ENCODE measurements at places on chromosomes 7 and 10.

DNA sequence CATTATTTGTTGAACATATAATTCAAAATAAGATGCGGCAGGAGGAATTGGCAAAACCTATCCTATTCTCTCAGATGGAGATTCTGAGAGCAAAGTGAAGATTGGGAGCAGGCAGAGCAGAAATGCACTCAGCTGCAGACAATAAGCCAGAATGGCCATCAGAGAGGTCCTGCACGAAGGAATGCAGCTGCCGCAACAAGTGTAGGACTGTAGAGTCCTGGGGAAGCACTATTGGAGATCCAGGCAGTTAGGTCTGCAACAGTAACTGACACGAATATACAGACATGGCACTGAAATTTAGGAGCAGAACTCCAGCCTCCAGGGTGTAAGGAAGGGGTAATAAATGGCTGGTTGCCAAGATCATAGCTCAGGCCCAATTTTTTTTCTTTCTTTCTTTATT, 10.4 kb upstream of the COL1A2 start:
- DNase-seq: no peak

- DNase-seq: no peak
Observed at GRCh38 chr7:150845421-150845861, 6.9 kb upstream of the AOC1 start.

DNA sequence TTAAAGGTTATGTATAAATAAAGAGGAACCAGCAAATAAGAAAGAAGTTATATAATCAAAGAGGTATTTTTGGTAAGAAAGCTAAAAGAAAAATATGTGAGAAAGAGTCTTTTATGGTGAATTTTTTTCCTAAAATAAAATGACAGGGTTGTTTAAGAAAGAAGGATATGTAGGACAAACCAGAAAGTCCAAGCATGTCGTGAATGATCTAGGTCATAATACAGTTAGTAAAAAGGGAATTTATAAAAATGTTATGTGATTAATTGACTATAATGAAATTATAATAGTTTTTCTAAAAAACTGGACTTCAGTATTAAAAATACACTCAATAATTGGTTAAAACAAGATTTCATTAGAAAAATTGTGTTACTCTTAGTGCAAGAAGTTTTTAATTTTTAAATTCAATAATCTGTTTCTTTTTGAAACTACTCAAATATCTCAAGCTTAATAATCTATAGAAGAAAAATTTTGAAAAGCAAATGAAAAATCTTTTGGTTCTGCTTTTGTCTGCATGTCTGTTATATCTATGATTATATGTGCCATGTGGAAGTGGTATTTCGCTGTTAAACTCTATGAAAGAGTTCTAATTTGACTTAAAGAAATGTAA, 23.3 kb downstream of the AVL9 start:
- no peak for DNase-seq

GRCh38 chr7:121517591-121517990, 121.5 kb upstream of the FAM3C start:
- DNase-seq: no peak

- no peak for DNase-seq
Observed at GRCh38 chr7:24924375-24924774, 55.6 kb downstream of the OSBPL3 start.

DNA sequence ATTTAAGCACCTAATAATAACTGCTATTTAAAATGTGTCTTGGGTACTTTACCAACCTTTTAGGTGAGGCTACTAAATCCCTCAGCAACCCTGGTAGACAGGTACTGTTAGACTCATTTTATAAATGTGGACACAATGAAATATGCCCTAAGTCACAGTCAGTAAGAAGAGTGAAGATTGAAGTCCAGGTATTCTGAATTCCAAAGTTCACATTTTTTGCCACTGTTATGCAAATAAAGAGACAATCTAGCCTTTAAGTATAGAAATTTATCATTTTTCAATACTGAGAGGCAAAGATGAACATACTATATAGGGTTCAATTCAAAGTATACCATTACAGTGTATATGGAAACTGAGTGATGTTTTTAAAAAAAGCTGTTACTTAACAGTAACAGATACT, 102.7 kb downstream of the LMBR1 start:
- DNase-seq: no peak

DNA sequence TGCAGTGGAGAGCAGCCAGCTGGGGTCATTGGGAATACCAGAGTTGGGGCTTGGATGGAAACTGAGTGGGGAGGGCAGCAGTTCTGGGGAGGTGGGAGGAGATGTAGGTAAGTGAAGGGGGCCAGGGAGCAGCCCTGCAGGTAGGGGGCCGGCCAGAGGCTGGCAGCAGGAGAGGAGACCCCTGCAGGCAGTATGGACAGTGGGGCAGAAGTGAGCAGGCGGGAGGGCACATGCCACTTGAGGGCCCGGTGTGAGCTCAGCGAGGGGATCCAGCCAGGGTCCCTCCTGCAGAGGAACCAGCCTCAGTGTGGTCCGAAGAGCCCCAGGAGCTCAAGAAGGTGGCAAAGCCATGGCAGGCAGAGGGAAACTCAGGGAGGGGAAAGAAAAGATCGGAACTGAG, 75.4 kb downstream of the WDR11 start:
- DNase-seq: no peak

DNA sequence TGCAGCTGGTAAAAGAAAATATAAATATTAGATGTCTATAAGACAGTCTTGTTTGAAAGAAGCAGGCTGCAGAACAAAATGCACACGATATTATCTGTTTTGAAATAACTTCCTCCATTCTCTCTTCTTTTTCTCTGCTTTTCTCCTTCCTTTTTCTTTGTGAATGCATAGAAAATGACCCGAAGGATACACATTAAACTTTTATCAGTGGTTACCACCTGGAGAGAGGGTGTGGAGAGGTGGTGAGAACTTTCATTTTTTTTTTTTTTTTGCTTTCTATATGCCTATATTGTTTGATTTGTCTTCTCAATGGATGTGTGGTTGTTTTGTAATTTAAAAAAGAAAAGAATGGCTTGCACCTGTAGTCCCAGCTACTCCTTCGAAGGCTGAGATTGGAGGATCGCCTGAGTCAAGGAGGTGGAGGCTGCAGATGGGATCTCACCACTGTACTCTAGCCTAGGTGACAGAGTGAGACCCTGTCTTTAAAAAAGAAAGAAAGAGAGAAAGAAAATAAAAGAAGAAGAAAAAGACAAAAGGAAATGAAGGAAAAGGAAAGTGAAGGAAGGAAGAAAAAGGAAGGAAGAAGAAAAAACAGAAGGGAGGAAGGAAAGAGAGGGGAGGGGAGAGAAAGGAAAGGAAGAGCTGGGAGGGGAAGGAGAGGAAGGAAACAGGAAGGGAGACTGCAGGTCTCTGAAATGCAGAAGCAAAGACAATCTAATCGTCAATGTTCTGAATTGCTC, 64.4 kb downstream of the SAMD9 start:
- no peak for DNase-seq

GRCh38 chr7:107693396-107693795, 32.8 kb downstream of the SLC26A4 start:
- no peak for DNase-seq

DNA sequence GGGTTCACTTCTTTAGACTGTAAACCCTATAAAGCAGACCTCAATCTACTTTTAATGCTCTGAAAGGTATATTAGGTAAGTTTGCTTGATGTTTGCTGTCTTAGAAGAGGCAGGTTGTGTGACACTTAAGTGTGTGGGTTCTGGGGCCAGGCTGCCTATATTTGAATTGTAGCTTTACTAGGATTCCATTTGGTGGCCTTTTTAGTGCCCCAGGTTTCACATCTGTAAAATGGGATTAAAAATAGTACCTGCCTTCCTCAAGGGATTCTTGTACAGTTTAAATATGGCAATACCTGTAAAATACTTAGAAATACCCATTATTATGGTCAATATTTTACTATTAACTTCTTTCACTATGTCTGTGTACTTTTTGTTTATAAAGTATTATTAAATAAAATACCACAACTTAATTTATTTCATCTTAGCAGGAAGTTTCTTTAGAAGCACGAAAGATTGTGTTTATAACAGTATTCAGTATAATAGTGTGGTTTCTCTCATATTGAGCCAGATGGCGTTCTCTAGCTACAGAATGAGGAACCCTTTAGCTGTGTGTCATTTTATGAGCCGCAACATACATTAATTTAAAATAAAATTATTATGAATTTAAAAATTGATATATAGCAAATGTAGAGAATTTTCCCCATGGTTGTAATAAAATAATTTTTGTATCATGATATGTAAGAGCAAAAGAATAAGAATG, 94.2 kb downstream of the CDK14 start:
- DNase-seq: no peak

DNA sequence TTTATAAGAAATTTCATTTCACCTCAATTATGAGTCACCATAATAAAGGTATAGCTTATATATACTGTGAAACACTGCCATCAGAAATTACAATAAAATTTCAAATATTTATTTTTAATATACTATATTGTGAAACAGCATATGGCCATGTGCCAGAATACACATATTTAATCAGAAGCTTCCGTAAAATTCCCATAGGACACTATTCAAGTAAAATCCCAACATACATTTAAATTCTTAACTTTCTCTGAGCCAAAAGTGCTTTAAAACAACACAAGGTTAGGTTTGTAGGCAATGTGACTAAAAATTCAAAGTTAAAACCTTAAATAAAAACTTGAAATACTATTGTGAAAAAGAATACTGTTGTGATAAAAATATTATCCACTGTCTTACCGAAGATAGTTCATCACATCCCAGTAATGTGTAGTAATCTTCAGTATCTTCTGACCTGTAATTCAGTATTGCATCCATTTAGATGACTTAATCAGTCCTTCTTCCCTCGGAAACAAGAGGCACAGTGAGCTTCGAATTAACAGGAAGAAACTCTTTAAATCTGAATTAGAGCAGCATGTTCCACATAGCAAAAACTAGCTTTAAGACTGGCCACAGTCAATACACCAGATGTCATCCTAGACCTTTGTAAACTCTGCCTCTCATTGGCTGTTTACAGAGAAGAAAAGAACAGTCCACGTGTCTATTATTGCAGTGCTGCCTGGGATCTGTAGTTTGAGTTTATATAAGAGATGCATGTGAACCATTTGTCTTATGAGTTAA, at the start of gene DNAJC12:
DNAJC12 (minus strand) TSS at position 648 of the 774 bp plus-strand sequence; CDS start at position 471, 177 bp downstream.
- no peak for DNase-seq

DNA sequence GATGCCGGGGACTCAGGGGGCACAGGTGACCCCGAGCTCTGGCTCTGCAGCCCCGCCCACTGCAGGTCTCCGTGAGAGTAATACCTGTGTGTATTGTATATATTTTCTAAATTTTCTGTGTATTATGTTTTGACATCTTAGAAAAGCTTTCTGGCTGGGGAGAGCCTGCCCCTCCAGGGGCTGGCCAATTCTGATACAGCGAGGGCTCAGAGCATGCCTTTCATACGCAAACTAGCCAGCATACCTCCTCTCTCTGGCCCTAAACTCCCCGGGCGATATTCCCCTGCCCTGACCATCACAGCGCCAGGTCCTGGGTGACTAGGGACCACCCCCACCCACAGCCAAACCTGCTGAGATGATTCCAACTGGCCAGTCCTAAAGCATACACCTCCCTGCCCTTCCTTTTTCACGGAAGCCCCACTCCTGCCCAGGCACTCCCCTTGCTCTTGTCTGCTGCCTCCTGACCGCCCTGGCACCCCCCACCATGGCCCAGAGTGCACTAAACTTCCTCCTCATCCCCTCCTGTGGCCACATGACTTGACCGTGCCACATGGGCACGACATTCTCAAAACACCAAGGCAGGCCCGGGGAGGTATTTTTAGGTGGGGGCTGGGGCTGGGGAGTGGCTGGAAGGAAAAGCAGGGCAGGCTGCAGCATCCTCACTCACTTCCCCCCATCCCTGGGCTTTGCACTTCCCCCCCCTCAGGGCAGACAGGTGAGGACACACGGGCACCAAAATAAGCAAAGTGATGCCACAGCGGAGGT, 61.5 kb downstream of the INSIG1 start:
- no peak for DNase-seq

DNA sequence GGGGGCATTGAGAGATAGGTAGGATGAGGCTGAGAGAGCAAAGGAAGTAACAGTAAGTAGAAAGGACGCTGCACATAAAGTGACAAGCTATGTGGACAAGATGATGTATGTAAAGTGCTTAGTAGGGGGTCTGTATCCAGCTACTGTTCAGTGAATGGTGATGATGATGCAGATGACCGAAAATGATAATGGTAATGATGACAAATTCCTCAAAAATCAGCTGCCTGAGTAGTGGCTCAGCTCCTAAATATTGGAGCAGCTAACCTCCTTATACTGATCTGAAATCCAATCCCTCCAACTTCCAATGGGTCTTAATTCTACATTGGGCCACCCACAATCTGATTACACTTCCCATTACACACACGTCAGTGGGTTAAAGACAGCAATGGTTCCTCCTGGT, 27.1 kb upstream of the KCNMA1 start:
- DNase-seq: no peak

DNA sequence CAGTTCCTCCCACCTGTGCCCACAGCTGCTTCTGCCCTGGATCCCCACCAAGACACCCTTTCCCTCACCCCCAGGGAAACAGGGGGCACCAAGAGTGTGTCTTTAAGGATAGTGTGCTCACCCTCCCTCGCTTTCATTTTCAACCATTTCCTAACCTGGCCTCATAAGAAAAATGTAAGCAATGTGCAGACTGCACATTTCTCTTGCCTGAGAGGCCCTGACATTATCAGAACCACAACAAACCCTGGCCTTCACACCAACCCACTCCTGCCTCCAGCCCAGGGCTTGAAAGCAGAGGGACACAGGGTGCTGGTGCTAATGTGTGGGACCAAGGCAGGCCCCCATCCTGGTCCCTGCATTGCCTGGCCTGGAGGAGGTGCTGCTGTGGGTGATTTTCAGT, 11.0 kb upstream of the IMPDH1 start:
- DNase-seq: no peak

- DNase-seq: no peak
Observed at GRCh38 chr10:35369049-35369611, 32.8 kb downstream of the CCNY start.

DNA sequence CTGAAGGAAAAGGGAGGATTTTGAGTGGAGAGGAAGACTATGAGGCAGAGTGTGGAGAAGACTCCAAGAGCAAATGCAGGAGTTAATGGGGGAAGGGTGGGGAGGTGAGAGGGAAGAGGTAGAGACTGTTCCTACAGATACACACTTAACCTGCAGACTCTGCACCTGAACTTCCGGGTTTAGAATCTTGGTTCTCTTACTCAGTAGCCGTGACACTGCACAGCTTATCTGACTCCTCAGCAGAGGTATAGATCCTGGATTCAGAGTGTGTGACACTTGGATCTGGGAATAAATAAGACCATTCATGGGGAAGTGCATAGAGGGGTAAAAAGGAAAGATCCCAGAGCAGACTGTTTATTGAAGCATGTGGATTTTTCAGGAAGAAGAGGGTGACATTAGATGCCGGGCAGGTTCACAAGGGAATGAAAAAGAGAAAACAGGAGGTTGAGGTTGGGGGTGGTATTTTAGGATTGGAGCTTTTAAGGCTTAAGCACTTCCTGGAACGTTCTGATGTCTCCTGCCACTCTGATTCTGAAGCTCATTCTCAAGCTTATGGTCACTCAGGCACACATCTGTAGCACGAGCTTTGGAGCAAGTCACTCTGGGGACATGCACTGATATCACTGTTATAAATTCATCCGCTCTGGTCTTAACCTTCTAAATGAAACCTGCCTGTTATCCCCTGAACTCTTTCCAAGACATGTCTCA, 5.7 kb upstream of the ZC3HAV1L start:
- no peak for DNase-seq
